ENCODE measurements at places on chromosomes 1 and 21.

GRCh38 chr1:221840511-221841243 is 98.8 kb upstream of the DUSP10 start:
- no peak for DNase-seq

GRCh38 chr1:66084442-66084841 is 291.7 kb downstream of the PDE4B start:
- DNase-seq = no peak

DNA sequence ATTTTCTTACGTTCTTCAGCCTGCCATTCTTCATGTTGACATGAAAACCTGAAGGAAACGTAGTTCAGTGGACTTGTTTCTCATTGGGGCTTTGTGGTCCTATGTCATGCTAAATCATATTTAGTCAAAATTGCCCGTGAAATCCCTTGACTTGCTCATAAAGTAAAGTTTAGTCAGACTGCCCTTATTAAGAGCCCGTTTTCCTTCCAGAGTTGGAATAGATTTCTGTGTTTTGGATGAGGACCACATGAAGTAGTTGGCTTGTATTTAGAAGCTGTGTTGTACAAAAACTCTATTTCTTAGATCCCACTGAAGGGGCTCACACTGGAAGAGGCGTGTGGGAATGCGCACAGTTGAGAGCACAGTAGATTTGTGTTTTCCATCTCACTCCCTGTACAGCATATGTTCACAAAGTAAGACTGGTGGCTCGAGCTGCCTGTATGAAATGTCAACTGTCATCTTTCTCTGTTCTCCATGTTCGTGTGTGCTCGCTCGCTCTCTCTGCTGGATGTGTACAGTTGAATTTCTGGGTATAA is 42.4 kb downstream of the CAMTA1 start:
- DNase-seq = no peak

DNA sequence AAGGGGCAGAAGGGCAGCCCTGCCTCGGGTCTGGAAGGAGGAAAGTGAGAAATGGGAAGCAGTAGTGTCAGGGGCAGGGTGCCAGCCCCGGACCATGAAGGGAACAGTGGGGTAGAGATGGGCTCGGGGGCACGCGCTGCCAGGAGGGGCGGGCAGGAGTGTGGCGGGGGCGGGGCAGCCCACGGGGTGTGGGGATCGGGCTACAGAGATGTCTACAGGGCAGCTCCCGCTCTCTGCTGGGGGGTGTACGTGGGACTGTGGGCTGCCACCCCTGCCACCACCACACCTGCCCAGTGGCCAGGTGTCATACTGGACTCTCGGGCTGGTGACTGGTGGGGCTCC is 7.4 kb downstream of the ARHGEF16 start:
- DNase-seq = no peak

DNA sequence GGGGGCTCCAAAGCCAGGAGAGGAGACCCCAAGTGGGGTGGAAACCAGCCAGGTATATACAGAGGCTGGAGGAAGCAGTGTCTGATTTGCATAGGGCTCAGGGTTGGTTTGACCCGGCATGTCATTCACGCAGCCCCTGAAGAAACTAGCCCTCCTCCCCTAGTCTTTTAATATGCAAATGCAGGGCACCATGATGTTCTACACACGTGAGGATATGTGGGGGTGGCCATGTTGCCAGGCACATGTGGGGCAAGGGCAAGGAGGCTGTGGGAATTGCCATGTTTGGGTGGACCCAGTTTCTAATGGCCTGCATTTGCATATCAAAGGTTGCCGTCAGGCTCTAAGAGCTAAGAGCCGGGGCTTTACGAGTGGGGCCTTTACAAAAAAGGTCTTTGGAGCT is 12.0 kb upstream of the RHOU start:
- no peak for DNase-seq

DNA sequence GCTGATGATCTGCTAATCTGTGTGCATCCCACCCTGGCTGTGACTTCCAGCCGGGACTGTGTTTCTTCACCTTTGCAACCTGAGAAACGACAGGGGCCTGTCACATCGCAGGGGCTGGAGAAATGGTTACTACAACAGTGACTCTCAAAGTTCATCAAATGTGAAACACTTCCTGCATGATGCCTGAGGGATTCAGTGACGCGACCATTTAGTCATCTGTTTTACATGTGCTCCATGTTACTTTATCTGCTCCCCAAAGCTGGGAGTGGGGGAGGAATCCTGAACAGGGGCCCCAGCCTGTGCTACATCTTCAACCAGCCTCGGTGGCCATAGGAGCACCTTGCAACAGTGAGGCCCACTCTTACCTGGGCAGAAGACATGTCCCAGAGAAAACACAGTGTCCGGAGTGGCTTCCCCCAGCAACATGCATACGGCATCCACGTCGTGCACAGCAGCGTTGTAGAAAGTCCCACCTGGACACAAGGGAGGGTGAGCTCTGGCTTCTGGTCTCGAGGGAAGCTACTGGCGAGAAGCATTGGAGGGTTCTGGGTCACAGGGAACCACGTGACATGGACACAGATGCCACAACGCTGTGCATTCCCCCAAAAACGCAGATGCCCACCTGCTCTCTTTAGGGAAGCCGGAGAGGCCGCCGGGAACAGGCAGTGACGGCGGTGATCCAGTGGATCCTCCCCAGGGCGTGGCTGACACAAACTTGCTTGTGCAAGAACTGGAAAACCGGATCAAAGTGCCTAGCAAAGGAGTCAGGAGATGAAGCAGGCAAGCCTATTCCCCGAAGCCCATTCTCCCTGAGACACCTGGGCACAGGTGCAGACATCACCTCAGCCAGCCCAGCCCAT is 9.6 kb upstream of the CCDC27 start:
- no peak for DNase-seq

Measured in CD4-positive, alpha-beta T cell treated with Interleukin-1 beta for 1 hour (primary cell).